ENCODE measurements at places on chromosomes 3 and 15.

GRCh38 chr3:61730056-61730455 lies 168.7 kb downstream of the PTPRG start:
- DNase-seq, result no peak

- no peak for DNase-seq
Observed at GRCh38 chr15:78715930-78716329, 74.9 kb upstream of the CHRNB4 start.

GRCh38 chr15:96733721-96734120 lies 403.2 kb downstream of the NR2F2 start:
- DNase-seq, result no peak

- no peak for DNase-seq
Observed at GRCh38 chr3:164018500-164018899, 1059.8 kb downstream of the SI start.

GRCh38 chr15:82312586-82313349 lies 36.5 kb downstream of the GOLGA6L10 start:
- no peak for DNase-seq

GRCh38 chr3:16800361-16800760 lies 84.4 kb upstream of the PLCL2 start:
- DNase-seq, result no peak
